ENCODE measurements at places on chromosomes 3 and 15.

DNA sequence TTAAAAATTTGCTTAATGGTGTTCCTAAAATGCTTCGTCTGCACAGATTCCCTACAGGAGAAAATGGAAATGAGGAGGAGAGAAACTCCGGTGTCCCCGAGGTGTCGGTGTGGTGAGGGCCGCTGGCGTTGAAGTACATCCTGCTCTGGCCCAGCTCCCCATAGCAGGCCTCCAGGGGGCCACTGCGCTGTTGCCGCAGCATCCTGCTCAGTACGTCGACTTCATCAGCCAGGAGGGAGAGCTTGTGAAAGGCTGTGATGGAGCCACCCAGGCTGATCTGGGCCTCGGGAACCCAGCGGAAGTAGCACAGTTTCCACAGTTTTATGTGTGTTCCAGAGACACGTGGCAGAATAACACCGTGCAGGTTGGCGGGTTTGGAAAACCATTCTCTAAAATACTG is 37.8 kb downstream of the FAN1 start:
- DNase-seq = no peak

DNA sequence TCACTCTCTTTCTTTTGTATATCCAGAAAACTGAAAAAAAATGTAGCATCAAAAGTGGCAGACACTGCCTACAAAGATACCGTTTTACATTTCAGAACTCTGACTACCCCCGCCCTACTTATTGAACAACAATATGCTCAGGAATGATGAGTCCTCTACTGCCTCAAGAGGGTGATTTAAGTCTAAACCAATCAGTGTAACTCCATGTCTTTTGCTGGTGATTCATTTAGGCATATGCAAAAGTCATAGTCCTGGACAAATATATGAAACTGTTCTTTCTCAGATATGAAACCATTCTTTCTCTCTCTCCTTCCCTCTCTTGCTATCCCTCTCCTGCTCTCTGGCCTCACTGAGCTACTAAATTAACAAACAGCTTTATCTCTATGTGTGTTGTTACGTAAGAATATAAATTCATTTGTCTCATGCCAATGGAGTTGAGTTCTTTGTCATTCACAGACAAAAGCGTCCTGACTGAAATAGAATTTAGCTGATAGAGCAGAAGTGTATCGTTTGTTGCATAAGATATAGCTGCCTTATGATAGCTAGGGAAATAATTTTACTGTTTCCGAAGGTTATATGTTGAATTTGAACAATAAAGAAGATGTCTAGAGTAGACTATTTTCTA is 133.7 kb upstream of the OSTN start:
- no peak for DNase-seq

DNA sequence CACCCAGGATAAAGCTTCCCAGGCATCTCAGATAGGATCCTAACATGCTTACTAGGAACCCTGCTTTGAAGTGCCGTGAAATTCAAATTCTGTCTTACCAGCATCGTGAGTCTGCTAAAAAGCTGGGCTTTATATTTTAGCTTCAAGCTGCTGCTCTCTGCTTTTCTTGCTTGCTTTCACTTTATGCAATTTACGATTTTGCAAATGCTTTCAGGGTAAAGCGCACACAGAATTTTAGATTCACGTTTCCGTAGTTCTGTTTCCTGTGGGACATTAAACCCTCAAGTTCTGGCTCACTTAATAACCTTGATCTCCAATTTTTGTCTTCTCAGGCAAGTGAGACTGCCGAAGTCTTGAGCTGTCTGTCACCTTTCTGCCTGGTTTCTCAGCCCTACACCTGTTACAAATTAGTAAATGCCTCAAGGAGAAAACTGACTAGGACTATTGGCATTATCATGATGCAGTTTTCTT is 170.5 kb upstream of the TGFBR2 start:
- DNase-seq = no peak

GRCh38 chr3:126107957-126108675 is 24.2 kb upstream of the SLC41A3 start:
- no peak for DNase-seq

DNA sequence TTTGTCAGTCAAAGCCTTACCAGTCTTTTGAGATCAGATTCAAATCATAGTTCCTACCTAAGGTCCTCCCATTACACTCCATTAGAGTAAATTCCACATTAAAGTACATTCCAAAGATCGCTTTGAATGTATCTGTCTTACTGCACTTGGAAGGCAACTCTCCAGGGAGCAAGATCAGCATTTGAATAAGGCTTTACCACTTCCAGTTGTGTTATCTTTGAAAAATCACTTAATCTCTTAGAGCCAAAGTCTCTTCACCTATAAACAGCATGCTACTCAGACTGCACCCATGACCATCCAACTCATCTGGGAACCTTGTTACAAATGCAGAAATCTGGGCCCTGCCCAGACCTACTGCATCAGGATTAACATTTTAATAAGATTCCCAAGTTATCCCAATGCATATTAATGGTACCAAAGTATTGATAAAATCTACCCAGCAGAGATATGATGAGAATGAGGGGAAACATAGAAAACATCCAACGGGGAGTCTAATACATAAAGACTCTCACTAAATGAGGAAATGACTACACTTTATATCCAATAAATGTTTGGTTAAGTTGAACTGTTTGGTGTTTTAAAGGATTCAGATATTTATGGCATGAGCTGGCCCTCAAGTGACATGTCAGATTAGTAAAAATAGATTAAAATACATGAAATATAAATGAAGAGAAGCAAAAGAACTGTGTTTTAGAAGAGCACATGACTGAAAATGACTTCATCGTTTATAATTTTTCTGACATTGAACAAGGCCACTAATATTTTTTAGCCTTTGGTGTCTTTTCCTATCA is 75.9 kb downstream of the TNIK start:
- DNase-seq = no peak

GRCh38 chr3:40047406-40047805 is 238.0 kb downstream of the MYRIP start:
- DNase-seq = no peak

- no peak for DNase-seq
Measured at GRCh38 chr3:10286133-10286524, 6.6 kb downstream of the GHRL start.

GRCh38 chr3:194938845-194939531 is 253.3 kb downstream of the FAM43A start:
- no peak for DNase-seq

- DNase-seq = no peak
Measured at GRCh38 chr15:78950343-78950742, 5.5 kb upstream of the CTSH start.

DNA sequence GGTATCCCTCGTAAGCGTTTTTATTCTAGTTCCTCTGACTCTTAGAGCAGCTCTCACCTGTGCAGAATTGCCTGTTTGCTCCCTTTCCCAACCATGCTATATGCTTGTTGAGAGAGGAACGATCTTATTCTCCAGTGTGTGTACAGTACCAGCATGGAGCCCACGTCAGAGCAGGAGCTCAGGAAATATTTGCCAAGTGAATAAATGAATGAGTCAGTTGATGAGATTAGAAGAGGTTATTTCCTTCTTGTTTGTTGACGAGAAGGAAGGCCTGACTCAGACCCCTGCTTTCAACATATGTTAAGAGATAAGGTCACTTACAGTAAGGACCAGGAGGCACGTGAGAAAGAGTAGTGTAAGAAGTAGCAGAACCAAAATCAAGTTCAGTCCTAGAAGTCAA is 106.3 kb upstream of the ABHD17C start:
- DNase-seq = peak; percentile 2

- no peak for DNase-seq
Measured at GRCh38 chr15:67003586-67003985, 61.8 kb upstream of the SMAD3 start.

- peak; percentile 76 for DNase-seq
Measured at GRCh38 chr3:48656061-48656840, 6.4 kb downstream of the CELSR3 start.

DNA sequence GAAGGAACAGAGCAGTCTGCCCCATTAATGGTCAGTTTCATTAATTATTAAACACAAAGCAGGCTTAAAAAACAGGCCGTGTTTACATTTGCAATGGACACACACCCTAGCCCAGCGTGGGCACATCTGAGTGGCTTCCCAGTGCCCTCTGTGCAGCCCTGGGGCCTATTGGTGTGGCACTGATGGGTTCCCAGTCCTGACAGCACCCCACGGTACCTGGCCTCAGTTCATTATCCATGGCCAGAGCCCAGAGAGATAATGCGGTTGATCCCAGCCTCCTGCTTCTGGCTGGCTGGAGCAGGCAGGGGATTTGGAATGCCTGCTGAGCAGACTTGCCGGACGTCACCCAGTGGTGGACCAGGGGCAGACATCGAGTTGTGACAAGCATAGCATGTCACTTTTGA is 110.5 kb upstream of the ABHD17C start:
- no peak for DNase-seq

- DNase-seq = no peak
Measured at GRCh38 chr3:28547677-28548076, 199.1 kb upstream of the AZI2 start.

DNA sequence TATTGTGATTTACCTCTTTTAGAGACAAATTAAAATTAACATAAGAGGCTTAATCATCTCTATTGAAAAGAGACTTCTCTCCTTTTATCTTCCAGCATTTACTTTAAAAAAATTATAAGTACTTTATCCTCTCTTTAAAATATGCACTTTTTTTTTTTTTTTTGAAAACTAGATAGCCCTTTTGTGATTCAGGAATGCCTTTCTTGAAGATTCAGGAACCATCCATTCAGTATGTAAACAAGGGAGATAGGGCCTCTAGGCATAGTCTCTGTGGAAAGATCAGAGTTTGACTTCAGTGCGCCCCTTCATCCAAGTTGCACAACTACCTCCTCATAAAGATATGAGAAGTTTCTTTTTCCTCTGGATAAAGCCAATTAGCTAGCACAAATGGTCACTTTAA is 1163.7 kb downstream of the SI start:
- no peak for DNase-seq

DNA sequence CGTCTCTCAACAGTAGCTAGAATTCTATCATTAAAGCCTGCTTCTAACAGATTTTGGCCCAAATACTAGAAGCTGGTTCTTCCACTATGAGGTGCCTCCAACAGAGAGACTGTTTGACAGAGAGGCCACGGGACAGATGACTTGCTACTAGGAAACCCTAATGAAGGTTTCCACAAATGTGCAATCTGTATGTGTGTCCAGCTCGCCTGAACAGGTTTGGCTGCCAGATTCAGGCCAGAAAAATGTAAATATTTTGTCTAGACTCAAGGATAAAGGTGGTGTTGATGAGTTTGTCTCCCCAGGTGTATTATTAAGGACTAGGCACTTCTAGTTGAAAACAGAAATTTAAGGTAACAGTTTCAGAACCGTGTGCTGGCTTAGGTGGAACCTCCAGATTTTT is 91.6 kb upstream of the TRIM42 start:
- DNase-seq = no peak

DNA sequence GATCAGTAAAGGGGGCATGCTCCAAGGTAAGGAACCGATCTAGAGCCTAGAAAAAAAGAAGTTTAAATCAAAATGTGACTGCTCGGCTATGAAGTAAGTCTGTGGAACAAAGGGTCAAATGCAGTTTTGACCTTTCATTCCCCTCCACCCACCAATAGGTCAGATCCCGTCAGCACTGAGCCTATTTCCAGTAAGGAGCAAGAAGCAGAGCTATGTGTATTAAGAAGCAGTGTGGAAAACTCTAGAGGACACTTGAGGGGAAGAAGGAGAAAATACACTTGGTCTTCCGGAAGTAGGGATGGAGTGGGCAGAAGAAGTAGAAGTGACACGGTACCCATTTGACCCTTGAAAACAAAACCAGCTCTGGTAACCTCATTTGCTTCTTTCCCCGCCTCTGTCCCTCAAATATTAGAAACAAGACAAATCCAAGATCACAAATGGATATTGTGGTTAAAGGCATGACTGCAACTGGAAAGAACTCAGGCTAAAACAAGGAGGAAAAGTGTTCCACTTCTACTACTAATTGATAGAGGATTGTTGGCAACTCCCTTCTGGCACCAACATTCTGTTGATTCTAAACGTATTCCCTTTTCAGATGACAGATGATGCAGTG is 888.3 kb upstream of the NR2F2 start:
- no peak for DNase-seq

DNA sequence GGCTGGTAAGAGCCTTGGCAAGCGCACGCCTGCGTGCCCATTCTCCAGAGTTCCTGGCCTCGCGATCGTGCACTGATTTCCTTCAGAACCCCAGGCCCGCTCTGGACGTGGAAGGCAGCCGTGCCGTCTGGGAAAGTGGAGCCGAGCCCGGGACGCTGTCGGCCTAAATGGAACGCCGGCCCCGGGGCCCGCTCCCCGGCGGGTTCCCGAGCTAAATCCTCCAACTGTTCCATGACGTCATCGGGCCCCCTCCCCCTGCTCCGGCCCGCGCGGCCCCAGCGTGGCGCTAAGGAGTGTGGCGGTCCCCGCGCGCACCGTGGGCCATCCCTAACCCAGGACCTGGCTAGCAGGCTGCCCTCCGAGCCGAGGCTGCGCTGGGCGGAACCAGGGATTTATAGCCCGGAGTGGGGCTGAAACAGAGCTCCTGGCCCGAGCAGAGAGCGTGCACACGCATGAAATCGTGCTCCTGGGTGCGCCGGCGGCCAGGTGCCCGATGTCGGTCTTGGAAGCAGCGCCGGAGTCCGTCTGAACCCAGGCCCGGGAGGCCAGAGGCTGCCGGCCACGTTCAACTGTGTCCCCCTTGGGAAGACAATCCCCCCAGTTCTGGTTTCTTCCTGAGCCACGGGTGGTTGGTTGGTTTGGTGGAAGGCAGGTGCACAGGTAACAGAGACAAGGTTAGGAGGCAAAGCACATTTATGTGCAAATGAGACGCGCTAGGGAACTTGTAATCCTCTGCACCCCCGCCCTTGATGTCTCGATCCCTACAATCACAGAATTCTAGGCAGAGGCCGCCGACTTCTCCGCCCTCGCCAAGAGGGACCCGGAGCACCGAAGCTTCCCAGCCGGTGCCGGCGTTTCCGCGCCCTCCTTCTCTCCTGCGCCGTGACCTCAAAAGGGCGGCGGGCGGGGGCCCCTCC is 84.9 kb upstream of the ETV5 start:
- no peak for DNase-seq

DNA sequence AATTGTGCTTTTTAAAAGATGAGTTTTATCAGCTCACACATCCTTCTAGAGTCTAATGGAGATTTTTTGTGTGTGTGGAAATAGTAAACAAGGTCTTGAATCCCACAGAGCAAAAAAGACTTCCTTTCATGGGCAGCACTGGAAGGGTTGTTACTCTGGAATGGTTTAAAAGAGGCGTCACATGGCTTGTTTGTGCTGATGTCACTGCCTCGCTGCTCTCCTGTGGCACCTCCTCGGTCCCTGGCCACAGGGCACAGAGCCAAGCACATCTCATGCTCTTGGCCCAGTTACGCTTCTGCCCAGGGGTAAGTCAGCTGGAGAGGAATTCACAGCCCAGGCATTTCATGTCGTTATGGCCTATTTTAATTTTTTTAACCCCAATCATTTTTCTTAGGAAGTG is 53.2 kb downstream of the PGPEP1L start:
- DNase-seq = no peak

DNA sequence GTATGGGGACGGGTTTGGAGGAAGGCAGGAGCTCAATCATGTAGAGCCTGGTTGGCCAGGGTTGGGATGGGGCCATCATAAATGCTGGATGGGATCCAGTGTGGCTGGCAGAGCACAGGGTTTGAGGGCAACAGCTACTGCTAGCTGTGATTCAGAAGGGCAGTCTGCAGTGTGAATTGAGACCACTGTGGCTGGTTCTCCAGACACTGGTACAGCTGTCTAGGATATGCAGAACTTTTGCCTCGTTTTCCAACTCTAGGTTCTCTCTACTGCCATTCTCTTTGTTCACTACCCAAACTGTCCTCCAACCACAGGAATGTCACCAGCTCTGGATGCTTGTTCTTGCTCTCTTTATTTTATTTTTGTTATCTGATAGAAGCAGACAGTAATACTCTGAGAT is 543.6 kb downstream of the AGBL1 start:
- DNase-seq = no peak
